ENCODE measurements at places on chromosomes 11 and 22.
A peak's percentile ranks its signal among the peaks of the same experiment; 100 is the strongest.

DNA sequence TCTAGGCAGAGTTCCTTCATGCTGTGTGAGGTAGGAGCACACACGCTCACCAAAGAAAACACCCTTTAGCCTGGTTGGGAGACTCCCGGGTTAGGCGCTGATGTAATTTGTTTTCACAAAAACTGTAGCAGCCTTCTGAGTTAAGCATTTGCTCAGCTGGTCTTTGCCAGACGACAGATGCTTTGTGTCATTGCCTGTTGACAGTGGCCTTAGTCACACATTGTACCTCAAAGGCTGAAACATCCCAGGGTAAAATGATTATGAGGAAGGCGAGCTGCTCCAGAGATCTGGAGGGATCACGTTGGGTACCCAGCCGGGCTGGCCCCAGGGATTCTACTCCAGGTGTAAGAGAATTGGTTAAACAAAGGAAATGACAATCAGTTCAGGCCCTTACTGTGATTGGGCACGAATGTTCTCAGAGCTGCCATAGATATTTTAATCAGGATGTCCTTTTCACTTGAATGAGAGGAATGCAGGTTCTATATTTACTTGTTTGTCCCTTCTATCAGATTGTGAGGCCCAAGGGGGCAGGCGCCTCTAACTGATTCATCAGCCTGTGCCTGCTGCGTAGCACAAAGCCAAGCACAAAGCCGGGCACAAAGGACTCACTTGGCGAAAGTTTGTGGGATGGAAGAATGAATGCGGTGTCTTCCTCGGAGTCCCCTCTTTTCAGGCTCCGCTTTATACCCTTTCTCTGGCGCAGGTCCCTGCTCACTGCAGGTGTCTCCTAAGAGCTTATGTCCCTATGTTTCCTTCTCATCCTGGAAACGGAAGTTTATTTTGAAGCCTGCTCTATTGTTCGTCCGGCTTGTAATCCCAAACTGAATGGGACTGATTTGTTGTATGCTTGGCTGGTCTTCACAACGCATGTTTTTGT lies 47.1 kb downstream of the ADM start:
- H3K36me3 ChIP-seq = no peaks in the 10 kb centered on the region
- no peak for DNase-seq
- H3K27me3 ChIP-seq = no peaks in the 10 kb centered on the region
- H3K27ac ChIP-seq = peak overlapping the region; percentile 78
- peaks cover 29% of the 10 kb centered on the region for H3K4me1 ChIP-seq
- no peak overlapping the region for H3K4me3 ChIP-seq

- no peak overlapping the region for H3K27ac ChIP-seq
- no peaks in the 10 kb centered on the region for H3K36me3 ChIP-seq
- H3K4me1 ChIP-seq = no peaks in the 10 kb centered on the region
- no peak for DNase-seq
Observed at GRCh38 chr22:47155912-47156311, 393.5 kb downstream of the TBC1D22A start.

GRCh38 chr11:46254133-46254491 lies 23.4 kb upstream of the CREB3L1 start:
- DNase-seq = no peak
- H3K4me3 ChIP-seq = no peak overlapping the region
- H3K4me1 ChIP-seq = peaks cover 4% of the 10 kb centered on the region
- no peaks in the 10 kb centered on the region for H3K36me3 ChIP-seq
- no peaks in the 10 kb centered on the region for H3K27me3 ChIP-seq

DNA sequence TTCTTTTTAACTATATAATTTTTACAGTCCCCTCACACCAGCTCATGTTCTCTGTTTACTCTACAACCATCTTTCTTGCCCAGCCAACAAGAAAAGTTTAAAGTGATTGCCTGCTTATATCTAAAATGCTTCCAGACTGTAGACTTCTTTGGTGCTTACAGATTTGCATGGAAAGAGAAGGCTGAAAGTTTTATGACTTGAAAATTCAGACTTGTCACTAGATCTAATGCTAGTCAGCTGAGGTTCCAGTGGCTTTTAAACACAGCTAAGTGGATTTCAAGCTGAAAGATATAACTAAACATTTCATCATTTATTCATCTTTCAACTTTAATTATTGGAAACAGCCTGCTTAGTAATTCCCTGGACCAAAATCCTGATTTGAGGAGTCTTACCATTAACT lies 178.4 kb downstream of the NAV2 start:
- DNase-seq = no peak
- peak overlapping the region; percentile 88 for H3K27ac ChIP-seq
- no peaks in the 10 kb centered on the region for H3K27me3 ChIP-seq

- no peak overlapping the region for H3K4me3 ChIP-seq
- H3K27ac ChIP-seq = no peak overlapping the region
- peaks cover 36% of the 10 kb centered on the region for H3K27me3 ChIP-seq
- H3K36me3 ChIP-seq = peaks cover 8% of the 10 kb centered on the region
Observed at GRCh38 chr11:64288353-64288750, 2.7 kb downstream of the GPR137 start.

- no peaks in the 10 kb centered on the region for H3K27me3 ChIP-seq
- peaks cover 21% of the 10 kb centered on the region for H3K36me3 ChIP-seq
- peak within 1 kb of the TSS; percentile 98 for H3K27ac ChIP-seq
- H3K4me3 ChIP-seq = peak within 1 kb of the TSS; percentile 92
Observed at GRCh38 chr22:46296257-46297150, at the start of gene GTSE1. GTSE1 (plus strand) TSS chr22:46296870; CDS start chr22:46297401, 531 bp downstream.

GRCh38 chr11:108751444-108751843 lies 86.6 kb downstream of the DDX10 start:
- no peak overlapping the region for H3K4me3 ChIP-seq
- H3K4me1 ChIP-seq = peaks cover 7% of the 10 kb centered on the region
- DNase-seq = no peak
- no peaks in the 10 kb centered on the region for H3K27me3 ChIP-seq
- no peak overlapping the region for H3K27ac ChIP-seq

DNA sequence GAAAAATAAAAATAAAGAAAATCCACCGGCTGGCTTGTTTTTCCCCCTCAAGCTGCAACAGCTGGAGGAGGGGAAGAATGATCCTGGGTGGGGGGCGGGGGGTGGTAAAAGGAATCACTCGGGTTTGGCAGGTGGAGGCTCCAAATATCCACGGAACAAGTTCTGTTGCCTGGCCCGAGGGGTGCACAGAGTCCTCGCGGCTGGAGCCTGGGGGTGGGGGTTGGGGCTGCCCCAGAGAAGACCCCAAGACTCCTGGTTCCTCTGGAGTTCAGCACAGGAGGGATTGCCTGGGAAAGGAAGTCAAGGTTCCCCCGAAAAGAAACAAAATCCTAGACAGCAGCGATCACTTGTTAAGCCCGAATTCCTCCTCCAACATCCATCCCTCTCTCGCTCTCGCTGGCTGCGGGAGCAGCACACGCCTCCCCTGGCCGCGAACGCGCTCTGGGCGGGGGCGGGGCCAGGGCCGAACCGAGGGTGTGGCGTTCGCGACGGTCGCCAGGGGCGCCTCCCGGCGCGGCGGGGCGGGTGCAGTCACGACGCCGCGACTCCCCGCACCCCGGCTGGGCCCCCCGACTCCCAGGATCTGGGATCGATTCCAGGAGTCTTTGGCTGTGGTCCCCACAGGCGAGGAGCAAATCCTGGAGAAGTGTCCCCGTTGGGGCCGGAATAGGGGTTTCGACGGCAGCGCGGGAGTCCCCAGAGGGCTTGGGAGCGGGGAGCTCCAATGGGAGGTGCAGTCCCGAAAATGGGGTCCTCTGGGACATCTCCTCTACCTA lies at the start of gene KCNA4:
KCNA4 (minus strand) TSS at position 443 of the 776 bp plus-strand sequence. CDS start 4,352 bp downstream, outside the sequence.
- DNase-seq = peak; percentile 48
- H3K27me3 ChIP-seq = peaks cover 46% of the 10 kb centered on the region
- peak within 1 kb of the TSS; percentile 57 for H3K4me3 ChIP-seq
- no peak within 1 kb of the TSS for H3K27ac ChIP-seq
- H3K4me1 ChIP-seq = peaks cover 8% of the 10 kb centered on the region
- H3K36me3 ChIP-seq = peaks cover 2% of the 10 kb centered on the region

- no peaks in the 10 kb centered on the region for H3K4me1 ChIP-seq
- peaks cover 35% of the 10 kb centered on the region for H3K27me3 ChIP-seq
- DNase-seq = no peak
- H3K36me3 ChIP-seq = no peaks in the 10 kb centered on the region
- no peak overlapping the region for H3K27ac ChIP-seq
Observed at GRCh38 chr11:35148163-35148837, 9.3 kb downstream of the CD44 start.

DNA sequence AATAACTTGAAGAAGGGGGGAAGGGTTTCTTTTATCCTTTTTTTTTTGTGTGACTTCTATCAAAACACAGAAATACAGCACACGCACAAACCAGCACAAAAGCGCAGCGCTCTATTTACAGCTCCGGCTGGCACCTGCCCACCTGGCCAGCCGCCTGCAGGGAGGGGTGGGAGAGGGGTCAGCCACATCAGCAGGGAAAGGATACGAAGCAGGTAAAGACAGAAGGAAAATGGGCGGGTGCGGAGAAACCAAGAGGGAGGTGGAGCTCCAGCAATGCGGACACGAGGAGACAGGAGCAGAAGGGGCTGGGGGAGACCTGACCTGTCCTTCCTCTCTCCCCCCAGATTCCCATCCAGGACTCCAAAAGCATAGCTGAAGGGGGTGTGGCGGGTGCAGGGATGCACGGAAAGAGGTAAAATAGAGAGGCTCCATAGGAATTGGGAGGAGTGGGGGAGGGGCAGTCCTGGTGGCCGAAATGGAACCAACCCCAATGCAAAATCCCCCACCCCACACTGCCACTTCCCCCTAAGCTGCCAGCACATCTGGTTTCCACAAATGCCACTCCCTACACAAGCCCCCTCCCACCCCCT lies 14.1 kb downstream of the CXCR5 start:
- H3K4me1 ChIP-seq = peaks cover 3% of the 10 kb centered on the region
- peak overlapping the region; percentile 36 for H3K27ac ChIP-seq
- H3K36me3 ChIP-seq = peaks cover 14% of the 10 kb centered on the region
- no peak overlapping the region for H3K4me3 ChIP-seq
- no peaks in the 10 kb centered on the region for H3K27me3 ChIP-seq
- no peak for DNase-seq

- peak overlapping the region; percentile 81 for H3K27ac ChIP-seq
- H3K27me3 ChIP-seq = no peaks in the 10 kb centered on the region
- peaks cover 2% of the 10 kb centered on the region for H3K36me3 ChIP-seq
Observed at GRCh38 chr11:91394727-91395414, 829.7 kb upstream of the FAT3 start.

- H3K36me3 ChIP-seq = no peaks in the 10 kb centered on the region
- peaks cover 18% of the 10 kb centered on the region for H3K27me3 ChIP-seq
- no peak for DNase-seq
Observed at GRCh38 chr11:113488931-113489351, 13.7 kb upstream of the DRD2 start.

GRCh38 chr22:23531283-23531956 lies 48.7 kb downstream of the IGLL1 start:
- peak overlapping the region; percentile 41 for H3K4me3 ChIP-seq
- H3K36me3 ChIP-seq = no peaks in the 10 kb centered on the region
- H3K27me3 ChIP-seq = no peaks in the 10 kb centered on the region
- H3K4me1 ChIP-seq = peaks cover 88% of the 10 kb centered on the region
